ENCODE measurements at places on chromosomes 6 and 20.

DNA sequence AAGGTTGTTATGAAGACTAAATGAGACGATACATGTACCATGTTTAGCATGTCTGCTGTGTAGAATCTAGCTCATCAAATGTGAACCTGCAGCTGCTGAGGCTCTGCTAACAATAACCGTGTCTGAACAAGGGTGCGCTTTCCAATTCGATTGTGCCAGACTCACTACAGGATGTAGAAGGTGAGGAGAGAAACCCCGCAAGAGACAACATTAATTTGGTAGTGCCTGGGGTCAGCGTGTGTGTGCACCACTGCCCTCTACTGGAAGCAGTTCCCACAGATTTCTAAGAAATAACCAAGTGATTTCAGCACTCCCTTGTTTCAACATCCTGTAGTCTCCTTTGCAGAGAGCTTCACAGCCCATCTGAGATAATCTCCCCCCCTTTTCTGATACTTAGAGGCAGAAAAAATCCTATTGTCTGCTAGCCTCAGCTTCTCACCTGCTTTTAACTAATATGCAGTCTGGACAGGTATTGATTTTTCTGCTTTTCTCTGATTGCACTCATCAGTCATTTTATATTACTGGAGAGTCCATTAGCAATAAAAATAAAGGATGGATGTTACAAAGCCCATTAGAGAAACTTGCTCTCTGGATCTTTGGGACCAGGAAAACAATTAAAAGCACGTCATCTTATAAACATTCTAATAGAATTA, 96.7 kb upstream of the BACH2 start:
- DNase-seq: peak; percentile 74

- no peak for DNase-seq
Observed at GRCh38 chr20:19473922-19474286, 261.5 kb downstream of the SLC24A3 start.

GRCh38 chr6:129498950-129499842, 210.8 kb downstream of the ARHGAP18 start:
- DNase-seq: peak; percentile 29

GRCh38 chr6:156345700-156346099, 431.5 kb upstream of the ARID1B start:
- no peak for DNase-seq

DNA sequence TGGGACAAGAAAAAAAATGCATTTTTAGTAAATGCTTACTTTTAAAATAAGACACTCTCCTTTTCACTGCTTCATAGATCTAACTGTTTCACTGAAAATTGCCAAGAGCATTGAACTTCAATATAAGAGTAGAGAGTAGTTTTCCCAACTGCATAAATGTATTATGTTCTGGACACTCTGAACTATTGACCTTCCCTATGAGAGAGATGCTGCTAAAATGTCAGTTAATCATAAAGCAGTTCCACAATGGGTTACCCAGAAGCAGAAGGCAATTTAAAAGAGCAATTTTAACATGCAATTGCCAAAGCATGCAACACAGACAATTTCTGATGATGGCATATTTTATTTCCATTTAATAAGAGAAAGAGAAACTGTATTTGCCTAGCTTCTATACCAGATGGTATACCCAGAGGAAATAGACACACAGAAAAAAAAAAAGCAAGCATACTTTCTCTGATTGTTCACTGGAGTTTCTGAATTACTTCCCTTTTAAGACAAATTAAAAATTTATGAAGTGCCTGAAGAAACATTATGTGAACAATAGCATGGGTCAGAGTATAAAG, 279.1 kb upstream of the THEMIS start:
- no peak for DNase-seq

- DNase-seq: no peak
Observed at GRCh38 chr20:3107464-3108025, 23.0 kb upstream of the AVP start.

- DNase-seq: no peak
Observed at GRCh38 chr6:136337121-136337520, 47.5 kb upstream of the BCLAF1 start.

GRCh38 chr6:53493635-53494025, 51.3 kb downstream of the GCLC start:
- DNase-seq: no peak

DNA sequence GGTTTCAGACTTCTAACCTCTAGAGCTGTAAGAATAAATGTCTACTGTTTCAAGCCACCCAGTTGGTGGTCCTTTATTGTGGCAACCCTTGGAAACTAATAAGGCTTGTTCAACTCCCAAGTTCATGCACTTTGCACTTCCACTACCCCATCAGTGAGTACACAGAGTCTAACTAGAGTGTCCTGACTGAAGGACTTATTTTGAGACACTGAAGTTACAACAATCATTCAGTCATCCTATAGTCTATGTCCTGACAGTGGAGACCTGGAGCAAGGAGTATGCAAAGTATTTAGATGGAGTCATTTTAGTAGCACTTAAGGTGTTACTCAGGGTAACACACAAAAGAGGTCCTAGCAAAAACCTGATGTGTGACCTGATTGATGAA, 62.6 kb downstream of the VGLL2 start:
- DNase-seq: no peak

DNA sequence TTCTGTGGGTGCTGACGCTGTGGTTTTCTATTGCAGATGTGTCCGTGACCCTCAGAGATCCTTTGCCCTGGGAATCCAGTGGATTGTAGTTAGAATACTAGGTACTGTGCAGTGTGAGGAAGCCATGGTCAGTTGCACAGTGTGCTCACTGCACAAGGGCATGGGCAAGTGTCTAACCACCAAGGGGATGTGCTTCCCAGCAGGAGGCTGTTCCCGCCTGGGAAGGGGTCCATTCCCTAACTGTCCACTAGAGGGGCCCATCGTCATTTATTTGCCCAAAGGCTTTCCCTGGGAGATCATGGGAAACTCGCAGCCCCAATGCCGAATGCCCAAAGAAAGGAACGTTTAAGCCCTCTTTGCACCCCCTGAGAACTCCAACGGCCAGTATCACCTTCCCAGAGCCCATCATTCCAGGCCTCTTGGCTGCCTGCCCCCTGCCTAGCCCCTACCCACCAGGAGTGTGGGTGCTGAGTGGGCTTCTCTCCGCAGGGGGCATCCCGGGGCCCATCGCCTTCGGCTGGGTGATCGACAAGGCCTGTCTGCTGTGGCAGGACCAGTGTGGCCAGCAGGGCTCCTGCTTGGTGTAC, 26.2 kb downstream of the SLCO4A1 start:
- peak; percentile 32 for DNase-seq

GRCh38 chr20:47498606-47499005, 3.1 kb upstream of the NCOA3 start:
- no peak for DNase-seq

DNA sequence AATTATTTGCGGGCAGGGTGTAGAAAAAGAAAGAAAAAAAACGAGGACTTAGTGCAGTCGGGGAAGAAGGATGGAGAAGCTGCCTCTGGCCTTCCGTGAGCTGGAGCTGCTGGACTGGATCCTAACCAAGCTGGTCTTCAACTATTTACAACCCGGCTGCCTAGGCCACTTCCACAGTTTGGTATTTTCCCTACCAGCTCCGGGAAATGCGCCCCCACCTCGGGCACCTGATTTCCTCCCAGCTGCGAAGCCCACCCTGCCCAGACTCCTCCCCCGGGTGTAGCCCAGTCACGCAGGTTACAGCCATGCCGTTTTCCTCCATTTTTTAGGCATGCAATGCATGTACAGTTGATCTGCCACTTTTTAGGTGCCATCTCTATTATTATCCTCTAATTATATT, 21.2 kb downstream of the THEMIS start:
- peak; percentile 42 for DNase-seq

DNA sequence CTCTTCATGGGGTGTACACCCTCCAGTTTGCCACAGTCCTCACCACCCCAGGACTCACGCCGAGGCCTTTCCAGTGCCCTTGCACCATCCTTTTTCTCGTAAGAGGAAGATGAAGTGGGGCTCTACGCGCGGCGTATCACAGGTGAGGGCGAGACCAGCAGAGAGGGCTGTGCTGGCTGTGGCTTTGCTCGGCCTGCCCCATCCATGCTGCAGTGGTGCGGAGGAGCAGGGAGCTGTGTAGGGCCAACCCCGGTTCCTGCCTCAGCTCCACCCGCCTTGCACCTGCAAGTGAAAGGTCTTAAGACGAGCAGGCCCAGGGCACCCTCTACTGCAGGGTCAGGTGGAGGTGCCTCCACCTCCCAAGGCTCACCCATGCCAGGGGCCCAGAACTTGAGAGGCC, 24.1 kb downstream of the RBCK1 start:
- no peak for DNase-seq

GRCh38 chr20:62832951-62833391, 16.1 kb downstream of the COL9A3 start:
- DNase-seq: no peak

GRCh38 chr20:32737371-32738223, 5.7 kb downstream of the COMMD7 start:
- DNase-seq: peak; percentile 43

DNA sequence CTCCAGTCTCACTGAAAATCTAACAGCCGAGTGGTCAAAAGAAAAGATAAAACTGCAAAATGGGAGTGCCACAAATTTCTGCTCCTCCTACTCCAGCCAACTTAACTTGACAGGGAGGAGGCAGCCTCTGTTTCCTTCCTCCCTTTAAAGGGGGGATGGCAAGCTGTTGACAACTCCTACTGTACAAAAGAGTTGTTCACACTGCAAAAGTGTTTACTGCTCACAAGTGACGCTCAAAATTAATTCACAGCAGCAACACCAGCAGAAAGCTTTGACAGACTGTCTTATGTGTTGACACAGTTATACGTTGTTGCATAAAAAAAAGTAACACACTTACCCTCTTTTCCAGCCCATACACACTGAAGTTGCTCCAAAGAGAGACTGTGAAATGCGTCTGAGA, 169.8 kb downstream of the BACH2 start:
- DNase-seq: no peak

DNA sequence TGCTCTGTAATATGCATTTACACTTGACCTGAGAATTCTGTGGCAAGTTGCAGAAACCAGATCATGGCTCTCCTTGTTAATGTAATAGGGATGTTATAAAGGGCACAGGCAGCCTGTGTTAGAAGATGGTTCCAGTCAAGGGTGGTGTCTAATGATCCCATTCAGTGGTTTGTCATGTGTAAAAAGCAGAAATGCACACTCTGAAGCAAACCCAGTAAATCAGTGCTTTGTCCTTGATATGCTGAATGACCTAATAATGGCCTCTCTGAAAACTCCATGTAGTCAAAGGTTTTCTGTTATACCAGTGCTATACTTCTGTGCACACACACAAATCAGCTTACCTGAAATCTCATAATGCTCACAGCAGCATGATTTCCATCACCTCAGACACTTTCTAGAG, 66.2 kb downstream of the SOBP start:
- no peak for DNase-seq

GRCh38 chr6:132236281-132236680, 165.0 kb downstream of the MOXD1 start:
- DNase-seq: no peak

GRCh38 chr6:63466242-63466733, 106.0 kb upstream of the LOC128125822 start:
- DNase-seq: no peak

DNA sequence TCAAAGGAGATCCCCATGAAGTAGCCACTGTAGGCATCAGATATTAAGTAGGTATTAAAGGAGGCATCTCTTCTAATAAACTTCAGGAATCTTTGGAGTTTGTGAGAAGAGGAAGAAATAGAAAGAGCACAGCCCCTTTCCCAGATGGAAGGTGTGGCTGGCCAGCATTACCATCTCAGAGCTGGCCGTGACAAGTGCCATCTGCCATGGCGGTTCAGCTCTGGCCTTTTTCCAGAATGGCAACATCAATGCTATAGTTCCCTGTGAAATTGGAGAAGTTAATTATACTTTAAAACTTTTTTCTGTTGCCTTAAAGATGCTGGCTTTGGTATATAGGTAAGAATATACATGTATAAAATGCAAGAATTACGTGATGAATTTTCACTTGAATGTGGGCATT, 51.9 kb upstream of the MCUR1 start:
- no peak for DNase-seq

DNA sequence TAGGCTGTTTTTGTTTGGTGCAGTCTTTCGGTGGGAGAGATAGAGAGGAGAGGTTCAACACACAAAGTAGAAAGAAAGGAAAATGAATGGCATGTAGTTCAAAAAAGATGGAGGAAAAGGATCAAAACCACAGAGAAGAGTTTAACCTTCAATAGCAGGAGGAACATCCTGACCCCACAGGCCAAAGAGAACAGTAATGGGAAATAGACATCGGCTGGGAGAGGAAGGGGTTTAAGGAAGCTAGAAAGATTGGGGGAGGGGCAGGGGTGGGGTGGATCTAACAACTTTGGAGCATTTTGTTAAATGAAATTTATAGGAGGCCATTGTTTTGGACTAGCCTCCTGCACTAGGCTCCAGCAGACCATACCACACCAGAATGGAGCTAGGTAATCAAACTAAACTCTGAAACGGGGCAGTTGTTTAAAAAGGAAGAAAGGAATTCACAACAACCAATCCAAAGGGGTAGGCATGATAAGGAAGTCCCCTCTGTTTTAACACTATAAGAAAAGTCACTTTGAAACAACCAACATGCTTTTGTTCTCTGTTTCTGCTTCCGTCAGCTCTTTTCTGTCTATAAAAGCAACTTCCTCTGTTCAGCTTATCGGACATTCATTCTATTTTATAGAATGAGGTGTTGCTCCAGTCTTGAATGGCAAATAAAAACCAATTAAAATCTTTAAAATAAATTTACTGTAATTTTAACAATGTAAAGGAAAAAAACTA, 82.6 kb downstream of the EPB41L2 start:
- no peak for DNase-seq

DNA sequence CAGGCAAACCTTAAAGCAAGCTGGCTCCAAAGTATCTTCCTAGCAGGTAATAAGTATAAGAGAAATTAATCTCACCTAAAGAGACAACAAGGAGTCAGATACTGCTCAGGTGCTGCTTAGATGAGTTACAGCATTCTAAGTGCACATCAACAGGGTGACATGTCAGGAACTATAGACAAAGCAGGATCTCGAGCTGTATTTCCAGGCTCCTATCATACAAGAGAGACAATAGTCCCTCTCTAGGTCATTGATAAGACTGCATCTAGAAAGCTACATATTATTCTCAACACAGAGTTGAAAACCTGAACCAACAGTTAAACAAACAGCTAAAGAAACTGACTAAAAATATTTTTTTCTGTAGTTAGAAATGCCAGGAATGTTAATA, 3.9 kb downstream of the PTPRK start:
- no peak for DNase-seq

- DNase-seq: no peak
Observed at GRCh38 chr6:36917541-36918193, 31.9 kb downstream of the C6orf89 start.

- no peak for DNase-seq
Observed at GRCh38 chr20:23826541-23827021, at the start of gene CST2. Gene CST2 (minus strand): TSS chr20:23826729. CDS start chr20:23826660, 69 bp downstream.

- no peak for DNase-seq
Observed at GRCh38 chr6:91412532-91412931, 825.7 kb upstream of the MAP3K7 start.

- peak; percentile 93 for DNase-seq
Observed at GRCh38 chr20:63272105-63273058, at the start of gene ARFGAP1. Gene ARFGAP1 (plus strand): TSS chr20:63272813. CDS start chr20:63275581, 2,768 bp downstream.

GRCh38 chr6:167796192-167796981, 30.3 kb upstream of the AFDN start:
- no peak for DNase-seq

- DNase-seq: no peak
Observed at GRCh38 chr6:53710788-53711187, 45.2 kb upstream of the KLHL31 start.

Measured in activated T-cell treated with anti-CD3 and anti-CD28 coated beads, Interleukin-2, amount 50 U/mL, for 72 hours (primary cell).